ENCODE measurements at places on chromosomes 13 and 19.

DNA sequence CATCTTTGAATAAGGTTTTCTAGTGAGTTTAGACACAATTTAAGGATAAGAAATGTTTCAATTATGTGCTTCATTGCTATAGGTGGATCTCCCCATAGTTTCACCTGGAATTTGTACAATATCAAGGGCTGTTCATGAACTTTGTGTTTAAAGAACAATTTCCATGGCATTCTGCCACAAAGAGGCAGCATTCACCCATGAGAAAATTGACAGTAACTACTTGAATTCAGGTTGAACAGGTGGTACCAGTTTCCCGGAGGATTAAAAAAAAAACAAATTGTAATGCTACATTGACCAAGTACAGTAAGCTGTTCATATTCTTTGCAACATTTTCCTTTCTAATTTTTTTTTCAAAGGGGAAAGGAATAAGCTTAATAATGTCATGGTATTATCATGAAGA lies 9.1 kb downstream of the SLITRK5 start:
- no peak for DNase-seq

DNA sequence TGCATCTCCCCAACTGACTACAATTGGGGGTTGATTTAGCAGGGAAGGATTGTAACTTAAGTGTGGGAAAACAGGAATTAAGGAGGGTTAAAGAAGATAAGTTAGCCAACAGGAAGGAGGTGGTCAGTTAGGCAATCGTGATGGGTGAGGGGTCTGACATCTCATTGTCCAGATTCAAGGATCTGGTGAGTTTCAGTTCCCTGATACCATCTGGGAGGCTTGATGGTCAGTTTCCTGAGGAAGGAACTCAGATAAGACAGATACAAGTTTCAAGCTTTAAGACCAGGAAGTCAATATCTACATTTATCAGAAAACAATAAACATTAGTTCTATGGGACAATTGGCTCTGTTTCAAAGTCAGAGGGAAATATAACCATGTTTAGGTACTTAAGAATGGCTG lies 601.8 kb downstream of the SLITRK6 start:
- DNase-seq: no peak

- DNase-seq: no peak
Measured at GRCh38 chr19:3599776-3600187, 6.9 kb downstream of the TBXA2R start.

DNA sequence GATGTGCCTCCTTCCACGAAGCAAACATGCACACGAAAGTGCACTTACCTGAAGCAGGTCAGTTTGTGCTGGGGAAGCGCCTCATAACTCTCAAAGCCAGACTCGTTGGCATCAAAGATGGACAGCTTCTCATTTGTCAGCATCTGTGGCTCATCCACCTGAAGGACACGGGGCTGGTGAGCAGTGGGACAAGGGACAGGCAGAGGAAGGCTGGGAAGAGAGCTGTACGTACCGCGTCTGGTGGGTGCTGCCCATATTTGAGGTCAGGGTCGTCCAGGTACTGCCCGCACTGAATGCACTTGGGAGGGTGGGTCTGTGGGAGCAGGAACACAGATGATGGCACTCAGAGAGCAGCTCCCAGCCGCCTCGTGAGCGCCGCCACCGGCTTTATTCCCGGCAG lies 35.1 kb downstream of the DNMT1 start:
- DNase-seq: no peak

GRCh38 chr13:98994080-98994479 lies 16.2 kb upstream of the DOCK9 start:
- DNase-seq: no peak
